NCI-H1436 treated with DMSO at 0.1 percent for 48 hours (cell line): ENCODE measurements at places on chromosomes 2 and 18.
A peak's percentile ranks its signal among the peaks of the same experiment; 100 is the strongest.

DNA sequence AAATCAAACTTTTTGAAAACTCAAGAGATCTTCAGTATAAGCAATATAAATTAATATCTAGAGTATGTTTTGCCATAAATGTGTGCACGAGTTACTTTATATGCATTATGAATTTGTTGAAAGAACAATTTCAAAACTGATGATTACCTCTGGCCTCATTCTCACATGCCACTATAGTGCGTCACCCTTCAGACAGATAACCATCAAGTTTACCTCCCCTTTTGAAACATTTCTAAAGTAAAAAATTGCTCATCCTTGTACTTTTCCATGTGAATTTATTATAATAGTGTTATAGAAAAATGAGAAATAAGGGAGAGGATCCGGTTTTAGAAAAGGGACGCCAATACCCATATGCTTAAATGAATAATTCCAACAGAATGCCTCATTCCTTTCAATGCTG lies 38.3 kb downstream of the ZEB2 start:
- DNase-seq = no peak

GRCh38 chr18:27298214-27298804 lies 113.2 kb upstream of the CHST9 start:
- DNase-seq = no peak

- DNase-seq = no peak
Observed at GRCh38 chr2:86138736-86139625, 32.9 kb downstream of the PTCD3 start.

DNA sequence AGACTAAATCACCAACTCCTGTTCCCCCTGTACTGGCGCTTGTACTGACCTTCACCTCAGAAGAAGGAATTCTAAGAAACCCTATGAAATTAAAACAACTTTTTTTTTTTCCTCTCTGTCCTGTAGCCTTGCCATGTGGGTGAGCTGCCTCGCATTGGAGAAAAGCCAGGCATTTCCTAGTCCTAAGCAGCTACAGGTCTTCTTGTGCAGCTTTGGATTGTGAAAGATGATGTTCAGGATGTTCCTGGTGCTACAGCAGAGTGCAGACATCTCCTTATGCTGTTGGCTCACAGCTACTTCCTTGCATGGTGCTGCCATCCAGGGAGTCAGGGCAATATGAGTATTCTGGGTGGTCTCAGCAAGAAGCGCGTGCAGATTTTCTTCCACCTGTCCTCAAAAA lies 11.9 kb downstream of the PIK3C3 start:
- DNase-seq = no peak

- no peak for DNase-seq
Observed at GRCh38 chr18:64019922-64020756, 50.3 kb downstream of the SERPINB8 start.

- peak; percentile 54 for DNase-seq
Observed at GRCh38 chr2:76599732-76600368, 889.1 kb upstream of the GCFC2 start.

- no peak for DNase-seq
Observed at GRCh38 chr2:222423632-222424275, 589 bp upstream of the SGPP2 start.

- DNase-seq = no peak
Observed at GRCh38 chr2:182069908-182070307, 84.3 kb downstream of the PPP1R1C start.

- no peak for DNase-seq
Observed at GRCh38 chr18:25281556-25281955, 70.4 kb downstream of the ZNF521 start.

DNA sequence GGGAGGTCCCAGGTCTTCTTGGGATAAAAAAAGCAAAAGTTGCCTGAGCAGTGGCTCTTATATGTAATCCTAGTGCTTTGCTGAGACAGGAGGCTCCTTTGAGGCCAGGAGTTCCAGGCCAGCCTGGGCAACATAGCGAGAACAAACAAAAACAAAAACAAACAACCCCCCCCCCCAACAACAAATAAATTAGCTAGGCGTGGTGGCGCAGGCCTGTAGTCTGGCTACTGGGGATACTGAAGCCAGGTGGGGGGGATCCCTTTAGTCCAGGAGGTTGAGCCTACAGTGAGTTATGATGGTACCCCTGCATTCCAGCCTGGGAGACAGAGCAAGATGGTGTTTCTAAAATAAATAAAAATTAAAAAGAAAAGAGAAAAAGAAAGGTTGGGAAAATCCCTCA lies 5.4 kb downstream of the GAREM2 start:
- no peak for DNase-seq

DNA sequence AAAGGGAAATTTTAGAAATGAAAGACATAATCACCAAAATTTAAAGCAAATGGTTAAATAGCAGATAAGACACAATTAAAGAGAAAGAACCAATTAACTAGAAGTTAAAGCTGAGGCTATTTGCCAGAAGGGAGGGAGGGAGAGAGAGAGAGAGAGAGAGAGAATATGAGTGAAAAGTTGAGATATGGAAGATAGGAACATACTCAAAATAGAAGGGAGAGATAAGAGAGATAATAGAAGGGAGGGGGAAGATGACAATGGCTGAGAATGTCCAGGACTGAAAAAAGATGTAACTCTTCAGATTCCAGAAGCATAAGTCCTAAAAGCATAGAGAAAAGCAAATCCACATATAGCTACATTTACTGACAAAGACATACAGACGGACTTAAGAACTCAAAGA lies 17.1 kb upstream of the AAK1 start:
- DNase-seq = no peak

DNA sequence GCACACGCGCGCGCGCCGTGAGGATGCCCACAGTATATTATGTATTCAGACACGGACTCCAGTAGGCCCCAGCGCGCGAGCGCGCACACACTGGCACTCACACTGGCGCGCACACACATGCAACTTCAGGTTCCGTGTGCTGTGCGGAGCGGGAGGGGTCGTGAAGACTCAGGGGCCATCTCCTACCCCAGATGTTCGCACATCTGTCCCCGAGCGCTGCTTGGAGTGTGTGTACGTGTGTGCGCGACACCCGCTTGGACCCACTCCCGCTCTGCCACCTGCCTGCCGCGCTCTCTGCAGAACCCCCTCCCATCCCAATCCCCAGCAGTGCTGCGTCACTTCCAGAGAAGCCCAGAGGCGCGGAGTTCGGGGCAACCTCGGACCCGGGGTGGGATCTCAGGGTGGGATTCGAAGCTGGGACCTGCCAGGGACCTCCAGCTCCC lies 2.6 kb downstream of the NRP2 start:
- no peak for DNase-seq

GRCh38 chr2:208285853-208286252 lies 19.8 kb downstream of the PIKFYVE start:
- no peak for DNase-seq

GRCh38 chr2:37156071-37156856 lies 516 bp downstream of the EIF2AK2 start:
- no peak for DNase-seq

- DNase-seq = no peak
Observed at GRCh38 chr2:101517758-101518271, 42.9 kb upstream of the RFX8 start.

GRCh38 chr2:43293744-43294695 lies 67.6 kb upstream of the ZFP36L2 start:
- DNase-seq = no peak

- DNase-seq = no peak
Observed at GRCh38 chr2:239420082-239420481, 19.3 kb upstream of the HDAC4 start.

DNA sequence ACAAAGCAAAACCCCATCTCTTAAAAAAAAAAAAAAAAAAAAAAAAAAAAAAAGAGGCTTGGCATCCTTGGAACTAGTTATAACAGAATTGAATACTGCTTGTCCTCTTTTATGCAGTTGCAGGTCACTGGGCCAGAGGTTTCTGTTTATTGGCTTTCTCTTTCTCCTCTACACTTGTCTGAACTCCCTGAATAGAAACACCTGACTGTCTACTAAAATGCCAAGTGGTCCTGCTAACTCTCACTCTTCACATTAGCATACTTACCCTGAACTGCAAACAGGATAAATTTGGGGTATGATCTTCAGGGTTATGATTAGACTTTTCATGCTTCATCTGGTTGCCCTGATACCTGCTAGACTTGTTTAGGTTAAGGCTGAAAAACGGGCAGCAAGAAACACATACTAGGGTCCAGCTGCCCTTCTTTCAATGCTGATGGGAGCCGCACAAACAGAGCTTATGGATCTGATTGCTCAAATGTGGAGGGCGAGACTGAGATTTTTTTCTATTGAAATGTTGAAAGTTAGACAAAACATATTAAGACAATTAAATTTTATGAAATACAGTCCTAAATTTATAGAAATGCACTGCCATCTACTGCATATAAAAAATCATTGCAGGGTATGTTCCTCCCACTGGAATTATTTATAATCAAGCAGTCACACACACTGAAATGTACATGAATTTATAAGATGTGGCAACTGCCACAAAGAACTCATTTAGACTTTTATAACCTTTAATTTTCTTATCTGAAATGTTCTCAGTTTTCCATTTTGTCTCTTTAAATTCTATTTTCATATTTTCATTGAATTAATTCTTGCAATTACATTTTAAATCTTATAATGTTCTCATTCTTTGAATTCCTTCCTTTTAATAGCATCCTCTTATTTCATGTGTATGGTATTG lies 40.8 kb downstream of the GTF3C3 start:
- DNase-seq = no peak

- no peak for DNase-seq
Observed at GRCh38 chr2:28926847-28927246, 32.4 kb downstream of the WDR43 start.

DNA sequence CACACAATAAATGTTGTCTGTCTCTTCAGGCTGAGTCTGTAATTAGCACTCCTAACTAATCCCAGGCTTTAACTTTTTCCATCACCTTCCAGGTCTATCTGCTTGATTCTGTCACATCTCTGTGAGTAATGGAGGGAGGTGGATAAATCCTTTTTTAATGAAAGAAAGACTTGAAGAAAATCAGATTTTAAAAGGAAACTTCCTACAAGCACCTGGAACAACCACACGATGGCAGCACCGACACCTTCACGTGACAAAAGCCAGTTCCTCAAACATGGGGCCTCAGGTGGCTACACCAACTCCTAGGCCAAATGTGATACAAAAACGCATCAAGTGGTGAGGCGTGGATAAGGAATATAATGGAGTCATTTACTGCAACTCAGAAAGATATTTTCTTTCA lies 41.8 kb downstream of the TGFBRAP1 start:
- DNase-seq = no peak

- no peak for DNase-seq
Observed at GRCh38 chr18:36034299-36034895, 33.0 kb downstream of the RPRD1A start.

GRCh38 chr2:233312874-233313273 lies 5.3 kb downstream of the SAG start:
- DNase-seq = no peak

DNA sequence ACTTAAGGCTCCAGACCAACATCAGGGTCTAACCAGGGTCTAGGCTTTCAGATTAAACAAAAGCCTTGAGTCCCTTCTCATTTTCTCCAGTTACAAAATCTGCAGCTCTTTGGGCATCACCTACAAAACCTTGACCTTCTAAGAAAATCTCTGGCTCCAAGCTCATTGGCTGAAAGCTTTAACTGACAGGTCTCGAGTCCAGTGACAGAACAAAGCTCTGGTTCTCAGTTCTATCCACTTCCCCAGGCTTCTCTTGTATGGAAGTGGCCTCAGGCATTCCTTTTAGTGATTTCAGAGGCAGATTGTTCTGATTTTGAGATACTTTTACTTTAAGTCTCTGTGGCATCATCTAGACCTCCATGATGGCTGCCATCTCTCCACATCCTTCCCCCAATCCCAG lies 11.3 kb downstream of the SIX2 start:
- no peak for DNase-seq

GRCh38 chr2:142724186-142724585 lies 153.3 kb upstream of the KYNU start:
- DNase-seq = no peak

DNA sequence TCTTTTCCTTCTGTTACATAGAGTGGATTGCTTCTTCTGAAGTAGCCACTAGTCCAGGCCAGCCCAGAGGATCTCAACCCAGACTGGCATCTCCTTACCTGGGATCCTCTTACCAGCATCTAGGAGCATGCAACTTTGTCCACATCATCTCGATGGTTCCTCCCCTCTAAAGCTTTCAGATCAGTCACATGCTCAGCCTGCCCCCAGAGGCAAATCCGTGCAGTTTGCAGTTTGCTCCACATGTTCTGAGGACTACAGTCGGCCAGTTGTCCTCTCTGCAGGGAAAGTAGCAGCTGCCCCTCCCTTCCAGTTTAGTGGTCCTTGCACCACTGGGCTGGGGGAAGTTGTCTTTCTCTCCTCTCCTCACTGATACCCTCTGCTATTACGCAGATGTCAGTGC lies 259.8 kb upstream of the APCDD1 start:
- no peak for DNase-seq

DNA sequence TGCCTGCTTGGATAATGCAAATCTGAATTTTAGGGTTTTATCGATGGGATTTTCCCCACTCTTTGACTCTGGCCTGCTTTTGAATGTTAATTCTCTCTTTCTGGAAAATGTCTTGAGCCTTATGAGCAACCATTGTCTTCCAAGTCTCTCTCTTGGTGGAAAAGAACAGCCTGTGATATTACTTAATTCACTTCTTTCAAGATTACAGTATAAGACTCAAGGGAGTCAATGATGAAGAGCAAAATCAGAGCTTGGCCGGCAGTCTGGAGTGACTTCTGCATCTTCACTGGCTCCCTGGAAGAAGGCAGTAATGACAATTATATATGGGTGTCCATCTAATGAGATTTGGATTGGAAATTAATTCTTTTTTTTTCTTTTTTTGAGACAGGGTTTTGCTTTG lies 122.9 kb upstream of the ZEB2 start:
- DNase-seq = no peak

- DNase-seq = no peak
Observed at GRCh38 chr18:52370841-52371240, 30.8 kb downstream of the DCC start.

DNA sequence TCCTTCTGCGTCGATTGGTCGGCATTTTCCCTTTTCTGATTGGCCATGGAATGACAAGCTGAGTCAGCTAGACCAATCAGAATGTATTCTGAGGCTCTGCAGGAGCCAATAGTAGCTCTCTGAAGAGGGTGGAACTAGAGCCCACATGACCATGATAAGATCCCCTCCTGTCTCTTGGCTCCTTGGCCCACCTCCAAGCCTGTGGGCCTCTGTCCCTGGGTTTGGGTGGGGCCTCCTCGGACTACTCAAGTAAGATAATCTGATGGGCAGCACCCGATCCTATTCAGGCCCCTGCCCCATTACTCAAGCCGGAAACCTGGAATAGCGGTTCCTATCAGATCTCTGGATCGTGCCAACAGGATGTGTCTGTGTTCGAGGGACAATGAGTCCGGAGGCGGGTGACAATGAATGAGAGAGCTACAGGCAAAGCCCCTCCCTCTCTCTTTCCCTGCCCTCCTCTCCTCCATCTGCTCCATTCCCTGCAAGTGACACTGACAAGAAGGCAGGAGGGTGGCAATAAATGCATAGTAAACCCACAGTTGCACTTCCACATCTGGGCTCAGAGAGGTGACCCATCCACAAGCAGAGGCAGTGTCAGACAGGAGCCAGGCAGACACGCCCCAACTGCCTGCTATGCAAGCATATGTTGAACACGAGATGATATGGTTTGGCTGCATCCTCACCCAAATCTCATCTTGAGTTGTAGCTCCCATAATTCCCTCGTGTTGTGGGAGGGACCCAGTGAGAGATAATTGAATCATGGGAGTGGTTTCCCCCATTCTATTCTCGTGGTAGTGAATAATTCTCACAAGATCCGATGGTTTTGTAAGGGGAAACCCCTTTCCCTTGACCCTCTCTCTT lies 114.7 kb downstream of the TNS1 start:
- no peak for DNase-seq
